Right lobe of liver (tissue), 6 donors: ENCODE measurements at places on chromosomes 2 and 18.

DNA sequence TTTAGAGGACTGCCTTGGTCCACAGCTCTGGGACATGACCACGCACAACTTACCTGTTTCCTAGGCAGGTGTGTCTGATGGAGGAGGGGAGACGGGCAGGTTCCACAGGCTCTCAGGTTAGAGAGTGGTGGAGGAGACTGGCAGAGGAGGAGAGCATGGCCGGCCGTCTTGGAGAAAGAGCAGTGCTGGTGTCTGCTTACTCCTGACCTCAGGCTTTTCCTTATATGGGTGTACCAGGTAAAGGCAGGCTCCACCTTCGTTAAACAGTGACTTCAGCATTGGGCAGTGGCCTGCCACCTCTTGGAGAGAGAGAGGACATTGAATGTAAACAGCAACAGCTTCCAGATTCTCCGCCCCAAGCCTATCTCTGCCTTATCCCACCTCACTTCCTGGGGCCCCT lies at the start of gene CAPN13:
CAPN13 (minus strand) TSS at position 198 of the 400 bp plus-strand sequence. CDS start 20,121 bp downstream, outside the sequence.
- no peak for DNase-seq

DNA sequence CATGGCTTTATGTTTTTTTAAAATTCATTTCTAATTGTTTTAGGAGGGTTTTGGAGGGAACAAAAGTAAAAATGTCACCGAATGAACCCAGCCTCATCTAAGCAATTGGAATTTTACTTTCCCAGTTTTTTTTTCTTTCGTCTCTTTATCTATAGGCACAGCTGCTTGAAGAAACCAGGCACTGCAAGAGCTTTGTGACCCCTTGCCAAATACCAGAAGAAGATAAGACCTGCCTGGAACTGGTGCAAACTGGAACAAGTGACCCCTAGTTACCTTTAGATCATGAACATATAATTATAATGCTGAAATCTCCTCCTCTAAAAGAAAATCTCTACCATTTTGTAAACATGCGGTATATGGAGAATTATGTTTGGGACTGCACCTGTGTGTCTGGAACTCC lies 100.9 kb downstream of the TSN start:
- no peak for DNase-seq

- DNase-seq = no peak
These were observed 14.1 kb downstream of the SKA1 start for GRCh38 chr18:50388988-50389387.

- no peak for DNase-seq
These were observed 11.6 kb downstream of the TRPM8 start for GRCh38 chr2:233928594-233929351.

- no peak for DNase-seq
These were observed 198.9 kb downstream of the ADCYAP1 start for GRCh38 chr18:1103537-1103936.

DNA sequence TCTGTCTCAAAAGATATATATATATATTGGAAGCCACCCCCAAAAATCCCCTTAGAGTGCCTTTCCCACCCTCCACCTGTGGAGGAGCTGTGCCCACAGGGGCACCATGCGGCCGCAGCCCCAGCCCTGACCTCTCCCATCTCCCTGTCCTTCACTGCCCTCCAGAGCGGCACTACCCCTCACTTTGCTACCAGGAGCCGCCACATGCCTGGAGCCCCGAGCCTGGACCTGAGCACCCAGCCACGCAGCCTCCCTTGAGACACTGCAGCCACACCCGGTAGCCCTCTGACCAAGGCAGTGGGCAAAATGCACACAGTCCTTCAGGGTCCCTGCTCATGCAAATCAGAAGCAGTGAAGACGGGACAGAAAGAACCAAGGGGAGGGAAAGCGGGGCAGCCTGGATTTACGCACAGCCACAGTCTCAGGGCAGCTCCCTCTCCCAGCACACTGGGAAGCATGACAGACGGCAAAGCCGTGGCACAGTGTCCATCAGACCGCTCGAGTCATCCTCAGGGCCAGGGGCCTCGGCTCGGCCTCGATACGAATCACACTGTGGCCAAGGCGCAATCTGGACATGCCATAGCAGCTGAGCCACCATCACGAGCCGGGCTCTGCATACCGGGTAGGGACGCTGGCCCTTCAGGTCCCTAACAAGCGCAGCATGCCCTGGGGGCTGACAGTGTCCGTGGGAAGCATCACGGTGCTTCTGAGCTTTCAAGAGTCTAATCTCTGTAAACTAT lies 10.1 kb downstream of the HDAC4 start:
- no peak for DNase-seq

DNA sequence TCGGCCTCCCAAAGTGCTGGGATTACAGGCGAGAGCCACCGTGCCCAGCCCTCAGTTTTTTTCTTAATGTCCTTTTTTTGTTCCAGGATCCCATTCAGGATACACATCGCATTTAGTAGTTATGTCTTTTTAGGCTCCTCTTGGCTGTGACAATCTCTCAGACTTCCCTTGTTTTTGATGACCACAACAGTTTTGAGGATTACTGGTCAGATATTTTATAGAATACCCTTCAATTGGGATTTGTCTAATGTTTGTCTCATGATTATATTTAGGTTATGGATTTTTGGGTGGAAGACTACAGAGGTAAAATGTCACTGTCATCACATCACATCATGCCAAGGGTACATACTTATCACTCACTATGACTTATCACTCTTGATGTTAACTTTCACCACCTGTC lies 46.7 kb downstream of the SCN3A start:
- no peak for DNase-seq

DNA sequence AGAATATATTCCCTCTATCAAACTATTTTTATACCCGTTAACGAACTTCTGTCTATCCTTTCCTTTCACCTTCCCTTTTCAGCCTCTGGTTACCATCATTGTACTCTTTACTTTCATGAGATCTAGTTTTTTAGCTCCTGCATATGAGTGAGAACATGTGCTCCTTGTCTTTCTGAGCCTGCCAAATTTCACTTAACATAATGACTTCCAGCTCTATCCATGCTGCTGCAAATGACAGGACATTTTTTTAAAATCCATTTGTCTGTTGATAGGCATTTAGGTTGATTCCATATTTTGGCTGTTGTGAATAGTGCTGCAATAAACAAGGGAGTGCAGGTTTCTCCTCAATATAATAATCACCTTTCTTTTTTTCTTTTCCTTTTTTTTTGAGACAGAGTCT lies 8.2 kb upstream of the CCDC195 start:
- DNase-seq = no peak

- DNase-seq = no peak
These were observed 224.4 kb upstream of the SMAD2 start for GRCh38 chr18:48154828-48155227.

- DNase-seq = peak; percentile 54
These were observed 11.1 kb upstream of the DNPEP start for GRCh38 chr2:219398721-219399363.

DNA sequence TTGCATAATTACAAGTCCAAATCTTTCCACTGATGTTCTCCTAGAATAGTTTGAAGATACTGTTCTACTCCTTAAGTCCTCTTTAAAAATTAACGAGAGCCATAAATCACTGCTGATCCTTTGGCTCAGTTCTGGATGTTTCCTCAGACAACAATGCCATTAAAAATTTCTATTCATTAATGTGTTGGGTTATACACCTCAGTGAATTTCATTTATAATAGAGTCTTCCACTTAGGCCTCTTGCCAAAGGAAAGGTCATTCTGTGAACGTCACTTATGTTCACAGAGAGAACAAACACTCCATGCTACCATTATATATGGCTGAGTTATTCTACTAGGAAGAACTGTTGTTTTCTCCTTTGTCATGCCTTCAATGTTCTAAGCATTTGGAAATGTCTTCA lies 1472.3 kb upstream of the CELF4 start:
- DNase-seq = no peak

DNA sequence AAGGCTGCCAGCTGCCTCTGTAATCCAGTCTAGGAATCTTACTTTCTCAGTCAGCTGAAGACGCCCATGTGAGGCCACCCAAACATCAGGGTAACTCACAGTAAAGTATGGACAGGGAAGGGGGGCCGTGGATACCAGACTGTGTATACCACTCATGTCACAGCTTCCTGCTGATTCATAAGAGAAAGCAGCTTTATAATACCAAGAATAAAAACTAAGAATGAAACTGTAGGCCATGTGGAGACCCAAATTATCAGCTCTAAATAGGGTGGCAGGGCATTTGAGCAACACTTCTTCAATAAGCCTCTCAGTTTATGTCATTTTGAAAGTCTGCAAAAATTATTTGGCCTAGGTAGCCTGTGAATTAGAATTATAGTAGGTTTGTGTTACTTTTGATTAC lies 115.0 kb upstream of the CDCA7 start:
- no peak for DNase-seq

GRCh38 chr2:64748561-64748960 lies 94.8 kb upstream of the SERTAD2 start:
- DNase-seq = no peak

- no peak for DNase-seq
These were observed 164.2 kb downstream of the ANTXR1 start for GRCh38 chr2:69177063-69177771.

DNA sequence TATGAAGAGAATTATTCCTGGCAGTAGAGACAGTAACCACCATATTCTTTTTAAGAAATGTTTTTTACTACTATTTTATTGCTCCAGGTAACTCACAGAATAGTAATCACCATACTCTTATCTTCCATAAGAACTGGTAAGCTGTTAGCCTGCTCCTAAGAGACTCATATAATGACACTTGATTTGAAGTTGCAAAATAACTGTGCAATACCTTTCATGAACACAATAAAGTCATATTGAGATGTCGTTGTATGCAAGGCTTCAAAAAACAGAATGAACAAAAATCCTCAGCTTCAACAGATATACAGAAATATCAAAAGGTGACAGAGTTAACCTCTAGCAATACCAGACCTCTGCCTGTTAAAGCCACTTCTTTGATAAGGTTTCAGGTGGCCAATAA lies 360.1 kb downstream of the NBAS start:
- no peak for DNase-seq

DNA sequence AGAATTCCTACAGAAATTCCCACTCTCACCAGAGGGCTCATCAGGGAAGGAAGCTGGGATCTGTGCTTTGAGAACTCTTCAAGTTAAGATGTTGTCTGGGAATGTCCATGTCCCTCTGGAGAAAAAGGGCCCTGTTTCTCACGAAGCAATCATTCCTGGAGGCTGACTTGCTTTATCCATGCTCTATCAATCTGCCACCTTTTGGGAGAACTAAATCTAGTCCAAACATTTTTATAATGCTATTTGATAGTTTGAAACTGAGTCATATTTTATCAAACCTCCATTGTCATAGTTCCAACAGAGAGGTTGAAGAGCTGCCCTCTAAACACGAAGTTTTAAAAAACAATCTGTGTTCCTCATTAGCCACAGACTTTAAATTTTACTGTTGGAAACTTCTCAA lies 219.2 kb downstream of the MTX2 start:
- no peak for DNase-seq

GRCh38 chr18:32983721-32984120 lies 210.9 kb upstream of the KLHL14 start:
- no peak for DNase-seq

DNA sequence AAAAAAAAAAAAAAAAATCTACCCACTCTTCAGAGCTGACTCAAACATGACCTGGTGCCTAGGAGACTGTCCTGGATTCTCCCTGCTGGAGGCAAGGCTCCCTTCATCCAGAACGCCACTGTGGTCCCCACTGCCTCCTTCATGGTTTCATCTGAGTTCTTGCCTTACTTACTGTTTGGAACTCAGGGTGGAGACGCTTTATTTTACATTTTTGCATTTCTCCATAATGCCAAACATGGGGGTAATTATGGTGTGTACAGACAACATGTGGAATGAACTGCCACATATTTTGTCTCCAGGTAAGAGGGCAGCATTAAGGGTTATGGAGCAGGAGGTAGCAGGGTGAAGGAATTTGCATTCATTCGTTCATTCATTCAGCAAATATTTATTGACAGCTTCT lies 154.0 kb upstream of the MSH6 start:
- DNase-seq = no peak

DNA sequence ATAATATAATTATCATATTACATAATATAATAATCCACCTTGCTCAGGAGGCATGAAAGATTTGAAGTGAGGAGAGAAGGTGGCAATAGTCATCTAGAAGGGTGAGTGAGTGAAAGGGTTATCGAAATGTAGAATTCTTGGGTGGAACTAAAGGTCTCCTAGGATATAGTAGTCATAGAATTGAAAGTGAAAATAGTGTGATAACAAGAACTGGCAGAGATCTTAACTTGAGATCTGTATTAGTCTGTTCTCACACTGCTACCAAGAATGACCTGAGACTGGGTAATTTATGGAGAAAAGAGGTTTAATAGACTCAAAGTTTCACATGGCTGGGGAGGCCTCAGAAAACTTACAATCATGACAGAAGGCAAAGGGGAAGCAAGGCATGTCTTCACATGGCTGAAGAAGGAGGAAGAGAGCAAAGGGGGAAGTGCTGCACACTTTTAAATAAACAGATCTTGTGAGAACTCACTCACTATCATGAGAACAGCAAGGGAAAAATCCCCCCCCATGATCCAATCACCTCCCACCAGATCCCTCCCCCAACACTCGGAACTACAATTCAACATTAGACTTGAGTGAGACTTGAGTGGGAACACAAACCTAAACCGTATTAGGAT lies 351.5 kb downstream of the NR4A2 start:
- DNase-seq = no peak

DNA sequence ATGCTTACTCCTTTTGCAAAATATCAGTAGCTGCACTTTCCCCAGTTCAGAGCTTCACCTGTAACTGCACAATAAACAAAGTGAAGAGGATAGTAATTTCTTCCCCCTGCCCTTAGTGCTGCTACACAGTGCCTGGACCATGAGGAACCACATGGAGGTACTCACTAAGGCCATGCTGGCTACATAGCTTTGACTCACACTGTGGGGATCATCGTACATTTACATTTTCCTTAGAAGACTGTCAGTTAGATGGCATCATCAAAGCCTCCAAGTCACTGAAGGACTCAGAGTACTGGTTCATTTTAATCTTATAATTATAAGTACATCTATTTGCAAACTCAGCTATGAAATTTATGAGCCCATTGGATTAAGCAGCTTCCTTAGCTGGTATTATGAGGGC lies 1416.5 kb upstream of the CELF4 start:
- DNase-seq = no peak

DNA sequence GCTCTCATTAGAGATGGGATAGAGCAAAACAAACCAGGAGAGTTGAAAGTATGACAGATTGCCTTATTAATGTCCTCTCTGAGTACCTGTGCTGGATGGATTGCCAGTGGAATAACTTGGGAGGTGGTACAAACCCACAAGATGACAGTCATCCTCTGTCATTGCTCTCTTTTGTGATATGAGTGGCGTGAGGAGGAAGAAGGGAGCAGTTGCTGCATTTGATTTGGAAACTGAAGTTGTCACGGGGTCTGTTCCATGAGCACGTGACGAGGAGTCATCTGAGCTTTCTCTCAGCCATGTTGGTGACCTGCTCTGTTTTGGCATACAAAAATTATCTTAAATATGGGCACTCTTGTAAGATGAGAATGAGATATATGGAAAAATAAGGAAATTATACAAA lies 204.9 kb downstream of the FAM210A start:
- no peak for DNase-seq

DNA sequence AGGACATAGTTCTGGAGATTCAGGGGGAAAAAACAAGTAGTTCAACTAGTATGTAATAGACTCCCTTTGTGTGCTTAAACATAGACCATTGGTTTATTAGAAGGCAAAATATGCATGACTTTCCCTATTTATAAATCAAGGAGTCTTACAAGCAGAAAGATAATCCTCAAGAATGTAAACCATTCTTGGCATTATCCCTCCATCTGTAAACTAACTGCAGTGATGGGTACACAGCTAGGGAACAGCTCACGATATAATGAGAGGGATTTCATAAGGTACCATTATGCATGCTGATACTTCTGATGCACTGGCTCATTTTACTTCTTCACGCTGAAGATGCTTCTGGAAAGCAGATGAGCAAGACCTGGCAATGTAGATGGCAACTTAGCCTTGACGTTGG lies 878 bp downstream of the FBXO15 start:
- no peak for DNase-seq
